ENCODE measurements at places on chromosomes 7 and 10.

DNA sequence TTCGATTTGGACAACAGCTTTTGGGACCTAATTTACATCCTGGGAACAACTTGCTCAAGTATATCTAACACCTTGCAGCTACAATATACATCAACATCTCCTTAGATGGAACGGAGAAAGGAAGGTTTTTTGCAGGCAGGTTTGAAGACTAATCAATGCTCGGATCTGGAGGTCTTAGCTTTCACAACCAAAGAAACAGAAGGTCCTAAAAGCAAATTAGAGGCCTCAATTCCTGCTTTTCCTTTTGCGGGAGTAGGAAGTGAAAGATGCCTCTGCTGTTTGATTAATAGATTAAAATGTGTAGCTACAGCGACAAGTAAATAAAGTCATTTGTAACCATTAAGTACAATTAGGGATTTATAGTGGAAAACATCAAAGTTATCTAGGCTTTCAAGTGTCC is 3.7 kb upstream of the SP8 start:
- no peak for DNase-seq

- no peak for DNase-seq
Observed at GRCh38 chr7:135669774-135670173, 7.5 kb downstream of the STMP1 start.

DNA sequence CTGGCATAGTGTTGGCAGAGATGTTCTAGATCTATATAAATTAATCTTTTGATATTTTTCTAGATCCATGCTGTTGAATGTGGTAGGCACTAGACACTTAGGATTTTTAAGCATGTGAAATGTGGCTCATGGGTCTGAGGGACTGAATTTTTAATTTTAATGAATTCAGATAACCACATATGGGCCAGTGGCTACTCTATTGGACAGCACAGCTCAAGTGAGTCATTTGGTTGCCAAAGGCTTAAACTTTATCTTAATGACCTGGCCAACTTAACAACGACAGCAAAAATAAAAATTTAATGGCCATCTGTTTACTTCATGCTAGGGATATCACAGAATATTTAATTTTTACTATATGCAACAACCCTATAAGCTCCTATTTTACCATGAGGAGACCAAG is 61.4 kb downstream of the CDK14 start:
- DNase-seq = no peak

- DNase-seq = no peak
Observed at GRCh38 chr7:137989094-137989493, 12.8 kb downstream of the CREB3L2 start.

GRCh38 chr10:78976825-78977755 is 91.7 kb upstream of the ZMIZ1 start:
- no peak for DNase-seq

DNA sequence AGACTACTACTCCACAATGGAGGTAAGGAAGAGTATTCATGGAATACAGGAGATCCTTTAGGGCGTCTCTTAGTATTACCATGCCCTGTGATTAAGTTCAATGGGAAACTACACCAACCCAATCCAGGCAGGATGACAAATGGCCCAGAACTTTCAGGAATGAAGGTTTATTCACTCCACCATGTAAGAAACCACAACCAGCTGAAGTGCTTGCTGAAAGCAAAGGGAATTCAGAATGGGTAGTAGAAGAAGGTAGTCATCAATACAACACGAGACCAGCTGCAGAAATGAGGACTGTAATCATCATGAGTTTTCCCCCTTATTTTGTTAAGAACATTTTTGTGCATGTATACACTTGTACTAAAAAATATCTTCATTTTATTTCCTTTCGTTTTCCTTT is 76.6 kb downstream of the GPR37 start:
- no peak for DNase-seq

GRCh38 chr7:121049028-121049791 is 60.7 kb downstream of the CPED1 start:
- DNase-seq = no peak

DNA sequence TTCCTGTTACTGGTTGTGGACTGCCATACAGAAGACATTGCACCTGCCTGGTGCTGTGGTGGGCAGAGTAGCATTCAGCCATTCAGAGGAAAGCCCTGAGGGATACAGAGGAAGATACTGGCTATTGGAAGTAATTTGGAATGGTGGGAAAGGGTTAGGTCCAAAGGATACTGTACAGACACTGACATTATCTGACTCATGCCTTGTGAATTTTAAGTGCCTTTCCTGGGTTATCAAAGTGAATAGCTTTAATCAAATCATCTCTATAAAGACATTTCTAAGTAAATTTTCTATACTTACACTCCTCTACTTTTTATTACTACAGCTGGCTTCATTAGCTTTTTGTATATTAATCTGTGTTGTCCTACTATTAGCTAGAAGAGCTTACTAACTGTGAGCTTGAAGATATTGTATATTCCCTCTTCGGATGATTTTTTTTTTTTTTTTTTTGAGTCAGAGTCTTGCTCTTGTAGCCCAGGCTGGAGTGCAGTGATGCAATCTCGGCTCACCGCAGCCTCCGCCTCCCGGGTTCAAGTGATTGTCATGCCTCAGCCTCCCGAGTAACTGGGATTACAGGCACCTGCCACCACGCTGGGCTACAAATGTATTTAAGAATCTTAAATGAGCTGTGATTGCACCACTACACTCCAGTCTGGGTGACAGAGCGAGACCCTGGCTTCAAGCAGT is 186.5 kb downstream of the ADK start:
- DNase-seq = no peak

DNA sequence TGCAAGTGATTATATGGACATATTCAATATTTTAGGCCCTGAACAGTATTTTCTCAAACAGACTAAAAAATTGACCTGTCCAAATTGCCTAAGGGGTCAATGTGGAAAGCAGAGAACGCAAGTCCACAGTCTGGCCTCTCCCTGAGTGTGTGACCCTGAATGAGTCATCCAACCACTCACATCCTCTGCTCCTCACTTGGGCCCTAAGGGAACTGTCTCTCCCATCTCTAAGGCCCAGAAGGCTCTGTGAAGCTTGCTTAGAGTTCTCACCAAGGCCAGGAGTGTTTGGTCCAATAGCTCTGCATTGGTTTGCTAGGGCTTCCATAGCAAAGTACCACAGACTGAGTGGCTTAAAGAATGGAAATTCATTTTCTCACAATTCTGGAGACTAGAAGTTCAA is 155.1 kb downstream of the LSM5 start:
- DNase-seq = no peak

GRCh38 chr7:1385809-1386622 is 73.3 kb downstream of the MICALL2 start:
- no peak for DNase-seq

DNA sequence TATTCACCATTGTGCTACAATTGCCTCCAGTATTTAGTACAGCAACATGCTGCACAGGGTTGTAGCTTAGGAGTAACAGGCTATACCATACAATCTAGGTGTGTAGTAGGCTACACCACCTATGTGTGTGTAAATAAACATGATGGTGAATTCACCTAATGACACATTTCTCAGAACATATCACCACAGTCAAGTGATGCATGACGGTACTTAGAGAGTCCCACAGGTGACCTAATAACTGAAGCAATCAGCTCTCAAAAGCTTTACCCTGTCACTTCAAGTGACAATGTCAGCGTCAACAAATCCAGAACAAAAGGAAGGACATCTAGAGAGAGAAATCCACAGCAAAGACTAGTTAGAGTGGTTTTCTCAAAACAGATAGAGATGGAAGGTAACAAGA is 38.8 kb downstream of the CCNJ start:
- no peak for DNase-seq

DNA sequence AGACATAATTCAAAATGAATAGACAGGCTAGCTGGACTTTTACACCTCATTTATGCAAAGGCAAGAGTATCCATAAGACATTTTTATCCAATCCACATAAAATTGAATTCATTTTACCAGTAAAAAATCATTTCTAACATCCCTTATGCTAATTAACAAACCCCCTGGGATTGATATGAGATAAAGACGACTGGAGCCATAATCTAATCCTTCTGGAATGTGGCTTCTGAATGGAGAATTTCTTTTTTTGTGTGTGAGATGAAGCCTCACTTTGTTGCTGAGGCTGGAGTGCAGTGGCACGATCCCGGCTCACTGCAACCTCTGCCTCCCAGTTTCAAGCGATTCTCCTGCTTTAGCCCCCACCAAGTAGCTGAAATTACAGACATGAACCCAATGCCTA is 90.4 kb downstream of the AKR1D1 start:
- DNase-seq = no peak

Data from GM06990 (cell line).